ENCODE measurements at places on chromosomes 2 and 18.

DNA sequence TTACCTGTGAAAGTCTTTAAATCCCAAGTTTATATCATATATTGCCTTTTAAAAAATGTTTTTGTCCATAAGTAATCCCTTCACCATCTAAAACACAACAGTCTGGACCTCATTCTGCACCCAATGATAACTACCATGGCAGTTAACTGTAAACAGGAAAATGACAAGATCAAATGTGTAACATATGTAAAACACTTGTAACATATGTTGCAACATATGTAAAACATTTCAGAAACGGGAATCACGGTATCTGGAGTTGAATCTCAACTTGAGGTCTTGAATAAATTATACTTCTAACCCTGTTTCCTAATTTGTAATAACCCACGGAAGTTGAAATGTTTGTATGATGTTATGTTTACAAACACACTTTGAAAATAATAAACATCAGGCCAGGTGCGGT lies 6.2 kb downstream of the LRPPRC start:
- no peak for DNase-seq

DNA sequence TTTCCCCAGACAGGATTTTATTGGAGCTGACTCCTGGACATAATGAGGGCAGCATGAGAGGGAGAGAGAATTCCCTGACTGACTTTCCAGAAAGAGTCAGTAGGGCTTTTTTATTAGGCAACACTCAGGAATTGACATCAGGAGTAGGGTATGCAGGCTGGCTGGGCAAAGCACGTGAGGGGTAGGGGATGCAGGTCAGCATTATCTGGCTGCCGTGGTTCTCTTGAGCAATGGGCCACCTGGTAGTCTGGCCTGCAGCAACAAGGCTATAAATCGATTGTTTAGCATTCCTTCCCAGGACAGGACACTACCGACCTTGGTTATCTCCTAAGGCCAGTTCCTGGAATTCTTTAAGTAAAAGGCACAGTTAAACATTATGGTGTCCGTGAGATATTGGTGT lies 160.8 kb upstream of the AGAP1 start:
- no peak for DNase-seq

DNA sequence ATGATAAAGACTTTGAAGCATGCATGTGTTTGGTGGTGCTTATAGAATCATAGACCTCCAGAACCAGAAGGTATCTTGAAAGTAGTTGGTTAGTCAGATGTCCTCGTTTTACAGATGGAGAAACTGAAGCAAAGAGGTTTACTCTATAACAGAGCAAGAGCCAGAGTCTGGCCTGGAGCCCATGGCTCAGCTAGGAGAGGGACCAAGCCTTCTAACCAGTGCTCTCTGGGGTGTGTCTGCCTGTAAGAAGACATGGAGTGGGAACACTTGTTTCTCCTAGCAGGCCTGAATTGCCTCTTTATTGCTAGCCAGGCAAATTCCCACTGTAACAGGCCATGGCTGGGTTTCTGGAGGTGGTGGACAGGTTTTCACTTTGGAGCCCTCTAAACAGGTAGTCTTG lies 67.9 kb downstream of the CD8B2 start:
- DNase-seq = no peak

DNA sequence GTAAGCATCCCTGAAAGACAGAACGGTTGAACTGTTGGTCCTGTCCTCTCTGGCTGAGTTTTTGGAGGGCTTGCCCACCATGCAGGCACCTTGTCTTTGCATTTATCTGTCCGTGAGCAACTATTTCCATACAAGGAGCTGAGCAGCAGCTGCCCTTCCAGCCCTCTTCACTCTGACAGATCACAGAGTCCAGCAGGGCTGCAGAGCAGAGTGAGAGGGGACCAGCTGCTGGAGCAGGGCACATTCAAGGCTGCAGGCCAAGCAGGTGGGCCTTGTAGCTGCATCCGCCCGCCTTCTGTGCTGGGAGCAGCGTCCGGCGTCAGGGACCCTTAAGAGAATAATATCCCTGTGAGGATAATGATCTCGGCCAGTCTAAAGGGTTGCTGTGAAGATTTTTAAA lies 9.5 kb downstream of the SMYD1 start:
- peak; percentile 62 for DNase-seq

DNA sequence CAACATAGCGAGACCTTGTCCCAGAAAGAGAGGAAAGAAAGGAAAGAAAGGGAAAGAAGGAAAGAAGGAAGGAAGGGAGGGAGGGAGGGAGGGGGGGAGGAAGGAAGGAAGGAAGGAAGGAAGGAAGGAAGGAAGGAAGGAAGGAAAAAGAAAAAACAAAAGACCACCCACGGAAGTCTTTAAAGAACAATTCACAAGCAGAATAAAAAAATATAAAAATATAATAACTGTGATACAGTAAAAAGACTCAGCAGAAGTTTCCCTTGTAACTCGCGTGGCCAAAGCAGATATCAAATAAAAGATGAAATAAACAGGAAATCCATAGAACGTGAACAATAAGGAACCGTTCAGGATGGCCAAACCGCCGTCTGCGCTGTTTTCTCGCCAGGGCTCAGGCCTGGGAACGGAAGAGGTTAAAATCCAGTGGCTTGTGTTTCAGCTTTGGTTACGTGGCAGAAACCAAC lies 1.2 kb upstream of the SLC1A4 start:
- DNase-seq = no peak

DNA sequence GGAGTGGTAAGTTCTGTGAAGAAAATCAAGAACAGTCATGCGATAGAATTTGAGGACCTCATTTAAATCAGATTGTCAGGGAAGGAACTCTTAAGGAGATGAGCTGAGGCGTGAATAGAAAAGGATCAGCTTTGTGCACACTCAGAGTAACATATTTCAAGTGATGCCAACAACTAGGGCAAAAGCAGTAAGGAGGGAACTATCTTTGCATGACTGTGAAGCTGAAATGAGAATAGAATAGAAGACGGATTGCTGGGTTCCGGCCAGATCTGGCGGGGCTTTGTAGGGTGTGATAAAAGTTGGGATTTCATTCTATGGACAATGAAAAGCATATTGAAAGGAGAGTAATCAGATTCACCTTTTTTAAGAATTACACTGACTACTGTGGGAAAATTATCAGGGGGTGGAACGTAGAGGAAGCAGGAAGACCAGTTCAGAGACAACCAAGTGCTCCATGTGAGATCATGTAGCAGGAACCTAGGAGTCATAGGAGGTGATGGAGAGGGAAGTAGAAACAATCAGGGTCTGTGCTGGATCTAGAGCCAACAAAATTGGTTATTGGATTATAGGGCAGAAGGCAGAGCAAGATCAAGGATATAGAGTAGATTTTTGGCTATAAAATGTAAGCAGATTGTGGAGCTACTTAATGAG lies 884.3 kb downstream of the DCC start:
- DNase-seq = no peak

- no peak for DNase-seq
These were observed 903.8 kb downstream of the SLC4A3 start for GRCh38 chr2:220531216-220531615.

- peak; percentile 24 for DNase-seq
These were observed 132.1 kb downstream of the SH3RF3 start for GRCh38 chr2:109260886-109261700.

DNA sequence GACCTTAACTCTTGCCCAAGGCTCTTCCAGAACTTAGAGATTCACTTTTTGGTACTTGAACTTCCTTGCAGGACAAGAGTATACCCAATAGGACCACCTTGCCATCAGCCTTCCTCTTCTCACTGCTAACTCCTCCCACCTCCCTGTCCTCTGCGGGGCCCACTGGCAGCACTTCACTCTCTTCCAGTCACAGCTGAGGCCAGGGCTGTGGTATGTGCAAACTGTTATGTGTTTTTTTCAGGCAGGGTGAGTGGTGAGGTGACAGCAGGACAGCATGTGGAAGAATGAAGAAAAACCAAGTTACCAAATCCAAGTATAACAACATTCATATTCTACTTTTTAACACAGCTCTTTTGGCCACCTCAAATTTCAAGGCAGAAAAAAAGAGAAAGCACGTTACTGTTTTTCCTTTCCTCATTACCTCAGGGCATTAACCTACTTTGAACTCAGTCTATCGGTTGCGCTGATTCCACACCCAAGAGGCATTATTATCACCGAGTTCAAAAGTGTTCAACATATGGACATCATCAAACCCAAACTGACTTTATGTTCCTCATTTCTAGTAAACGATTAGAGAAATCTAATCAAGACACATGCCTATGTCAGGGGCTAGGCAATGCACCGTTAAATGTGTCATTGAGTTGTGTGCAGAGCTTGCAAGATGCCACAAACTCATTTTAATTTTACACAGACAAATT lies 605.2 kb upstream of the SYT4 start:
- no peak for DNase-seq

DNA sequence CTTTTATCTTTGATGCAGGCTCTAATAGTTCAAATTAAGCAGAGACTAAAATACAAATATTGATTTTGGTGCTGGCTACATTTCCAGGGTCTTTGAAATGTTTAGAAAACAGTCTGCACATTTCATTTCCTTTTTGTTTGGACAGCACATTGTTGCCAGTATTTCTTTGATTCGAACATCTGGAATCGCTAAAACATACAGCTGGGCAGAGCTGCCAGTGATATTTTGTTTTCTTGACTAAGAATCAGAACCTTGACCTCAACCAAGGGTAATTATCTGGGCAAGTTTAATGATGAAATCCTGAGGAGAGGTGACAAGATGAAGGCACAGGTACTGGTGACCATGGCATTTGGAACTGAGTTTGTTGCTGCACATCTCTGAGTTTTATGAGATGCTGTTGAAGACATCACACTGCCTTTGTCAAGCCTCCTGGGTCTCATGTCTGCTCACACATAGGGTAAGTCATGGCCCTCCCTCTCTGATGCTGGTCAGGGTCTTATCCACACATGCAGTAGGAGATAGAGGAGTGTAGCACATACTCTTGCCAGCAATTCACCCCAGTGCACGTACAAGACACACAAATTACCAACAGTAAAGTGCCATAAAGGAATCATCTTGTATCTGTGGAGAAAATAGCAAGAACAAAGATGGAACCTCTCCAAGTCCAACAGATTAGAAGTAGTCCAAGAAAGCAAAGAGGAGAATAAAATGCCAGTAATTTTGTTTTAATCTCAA lies 391.9 kb downstream of the RND3 start:
- DNase-seq = no peak

- no peak for DNase-seq
These were observed 171.1 kb upstream of the MYT1L start for GRCh38 chr2:2502201-2502549.

DNA sequence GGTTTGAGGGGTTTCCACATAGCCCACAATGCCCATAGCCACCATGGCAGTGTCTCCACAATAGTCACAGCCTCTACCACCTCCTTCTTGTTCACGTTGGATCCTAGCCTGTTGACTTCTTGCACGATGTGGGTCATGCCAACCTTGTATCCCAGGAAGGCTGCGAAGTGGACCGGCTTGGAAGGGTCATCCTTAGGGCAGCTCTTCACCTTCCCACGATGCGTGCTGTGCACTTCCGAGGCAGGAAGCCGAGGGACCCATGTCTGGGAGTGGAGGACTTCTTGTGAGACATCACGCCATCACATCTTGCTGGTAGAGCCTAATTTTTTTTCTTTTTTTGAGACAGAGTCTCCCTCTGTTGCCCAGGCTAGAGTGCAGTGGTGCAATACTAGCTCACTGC lies 144.6 kb upstream of the ASB18 start:
- no peak for DNase-seq

GRCh38 chr18:13245481-13246000 lies 27.0 kb downstream of the LDLRAD4 start:
- peak; percentile 8 for DNase-seq

DNA sequence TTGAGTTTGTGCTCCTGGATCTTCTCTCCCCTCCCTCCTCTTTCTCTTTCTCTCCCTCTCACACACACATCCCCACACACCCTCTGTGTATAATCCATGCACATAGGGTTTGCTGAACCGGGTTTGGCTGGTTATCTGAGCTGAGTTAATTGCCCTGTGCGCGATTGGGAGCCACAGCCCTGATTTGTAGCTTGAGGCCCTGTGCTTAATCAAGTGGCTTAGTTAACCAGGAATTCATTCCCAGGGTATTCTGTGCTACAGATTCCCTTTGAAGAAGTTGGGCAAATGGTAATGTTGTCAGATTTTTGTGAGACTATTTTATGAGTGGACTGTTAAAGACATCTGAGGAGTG lies 6.2 kb downstream of the PARD3B start:
- DNase-seq = no peak

DNA sequence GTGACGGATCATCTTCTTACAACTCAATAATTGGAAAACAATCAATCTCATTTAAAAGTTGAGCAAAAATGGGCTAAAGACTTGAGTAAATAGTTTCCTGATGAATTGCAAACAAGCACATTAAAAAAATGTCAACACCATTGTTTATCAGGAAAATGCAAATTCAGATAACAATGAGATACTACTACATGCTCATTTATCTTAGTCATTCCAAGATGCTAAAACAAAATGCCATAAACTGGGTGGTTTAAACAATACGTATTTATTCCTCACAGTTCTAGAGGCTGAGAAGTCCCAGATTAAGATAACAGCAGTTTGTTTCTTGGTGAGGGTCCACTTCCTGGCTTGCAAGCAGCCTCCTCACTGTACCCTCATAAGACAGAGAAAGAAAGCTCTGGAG lies 359.6 kb downstream of the NR4A2 start:
- no peak for DNase-seq

- no peak for DNase-seq
These were observed 31.0 kb downstream of the RBM43 start for GRCh38 chr2:151230627-151231140.

DNA sequence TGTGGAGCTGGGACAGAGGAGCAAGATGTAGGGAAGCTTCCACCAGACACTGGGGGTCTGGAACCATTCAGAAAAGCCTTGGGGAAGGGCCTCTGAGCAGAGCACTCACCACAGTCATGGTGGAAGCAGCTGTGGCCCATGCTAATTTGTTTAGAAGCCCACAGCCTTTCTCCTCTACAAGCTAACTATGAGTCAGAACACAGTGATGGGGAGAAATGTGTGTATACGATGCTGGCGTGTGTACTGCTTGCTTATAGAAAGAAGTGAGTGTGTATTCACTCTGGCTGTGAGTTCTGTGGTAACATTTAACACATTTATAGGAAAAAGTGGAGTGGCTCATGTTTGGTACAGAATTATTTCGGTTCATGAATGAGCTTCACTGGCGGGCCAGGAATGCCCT lies 157.0 kb upstream of the ACAA2 start:
- no peak for DNase-seq

- peak; percentile 46 for DNase-seq
These were observed 95.0 kb downstream of the DGKD start for GRCh38 chr2:233449081-233449901.

DNA sequence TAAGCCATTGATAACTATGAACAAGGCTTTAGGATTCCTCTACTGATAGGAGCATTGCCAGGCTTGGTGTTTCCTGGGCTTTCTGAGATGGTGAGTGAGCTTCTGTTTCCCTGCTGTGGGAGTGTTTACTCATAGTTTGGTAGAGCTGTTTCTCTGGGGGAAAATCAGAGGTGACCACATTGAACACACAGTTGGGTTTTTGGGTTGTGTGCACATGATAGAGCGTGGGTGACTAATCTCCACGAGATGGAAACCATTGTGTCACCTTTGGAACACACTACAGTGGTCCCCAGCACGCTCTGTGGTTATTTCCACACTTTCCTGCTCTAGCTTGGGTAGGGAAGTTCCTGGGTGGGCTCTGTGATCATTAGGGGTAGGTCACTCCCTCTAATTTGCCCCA lies 5.4 kb downstream of the IL1R1 start:
- DNase-seq = no peak
